NCI-H460 (cell line): ENCODE measurements at places on chromosomes 6 and 20. TPM values are rescaled to one million over a fixed set of nuclear protein-coding genes. Genes with fewer than 3 reads are reported as not detected.

Gene GJA1
- total RNA-seq: 31.8 and 34.1 TPM in 2 replicates

Gene PKIB
- not detected in 2 replicates for total RNA-seq

Gene HLA-DQB1
- 0.17 TPM in 1 of 2 replicates, not detected in the other for total RNA-seq

Gene VSTM2L
- not detected in 2 replicates for total RNA-seq

Gene VGLL2
- not detected in 2 replicates for total RNA-seq

Gene LY6G5B
- total RNA-seq: 1.9 and 2.8 TPM in 2 replicates

DNA sequence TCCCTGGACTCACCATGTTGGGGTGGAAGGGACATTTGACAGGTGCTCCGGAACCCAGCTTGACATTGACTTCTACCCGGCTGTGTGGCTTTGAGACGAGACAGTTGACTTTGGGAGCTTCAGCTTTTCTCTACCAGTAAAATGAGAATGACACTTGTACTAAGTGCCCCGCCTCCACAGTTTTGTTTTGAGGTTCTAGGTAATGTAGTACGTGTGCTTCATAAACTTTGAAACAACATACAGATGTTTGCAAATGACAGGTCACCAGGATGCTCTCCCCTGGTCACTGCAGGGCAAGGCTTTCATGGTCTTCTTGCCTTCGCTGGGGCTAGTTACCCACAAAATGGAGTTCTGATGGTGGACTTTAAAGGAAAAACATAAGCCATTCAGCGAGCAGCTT lies 31.3 kb downstream of the CLIC5 start:
- DNase-seq: no peak

DNA sequence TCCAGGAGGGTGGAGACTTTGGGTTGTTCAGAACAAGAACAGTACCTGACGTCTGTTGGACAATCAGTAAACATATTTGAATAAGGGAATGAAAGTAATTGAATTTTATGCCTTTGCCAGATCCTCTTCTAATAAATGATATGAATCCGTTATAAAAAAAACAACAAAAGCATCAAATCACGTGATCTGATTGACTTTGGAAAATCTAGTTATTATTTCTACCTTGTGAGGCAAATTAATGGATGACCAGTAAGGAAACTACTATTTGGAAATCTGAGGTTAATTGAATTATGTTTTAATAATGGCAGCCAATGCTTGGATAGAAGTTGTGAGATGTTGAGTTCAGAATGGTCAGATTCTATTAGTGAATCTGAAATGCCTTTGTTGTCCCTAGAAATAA lies 399.5 kb downstream of the TFAP2B start:
- DNase-seq: no peak

DNA sequence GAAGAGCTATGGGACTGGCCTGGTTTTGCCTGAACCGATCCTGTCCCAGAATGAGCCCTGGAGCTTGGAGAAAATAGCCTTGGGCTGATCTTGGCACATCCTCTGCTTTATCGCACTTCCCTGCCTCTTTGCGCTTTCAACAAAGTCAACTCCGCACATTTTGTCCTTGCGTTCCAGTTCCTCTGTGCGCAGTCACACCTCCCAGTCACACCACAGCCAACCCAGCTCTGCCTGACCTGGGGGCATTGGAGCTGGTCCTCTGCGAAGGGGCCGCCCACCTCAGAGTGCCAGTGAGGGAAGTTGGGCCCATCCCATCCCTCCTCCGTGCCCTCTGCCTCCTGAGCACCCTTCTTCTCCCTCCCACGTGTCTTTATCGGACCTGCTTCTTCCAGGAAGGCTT lies 16.9 kb upstream of the UQCC2 start:
- no peak for DNase-seq

GRCh38 chr6:43413002-43413401 lies 14.3 kb upstream of the ABCC10 start:
- DNase-seq: no peak

DNA sequence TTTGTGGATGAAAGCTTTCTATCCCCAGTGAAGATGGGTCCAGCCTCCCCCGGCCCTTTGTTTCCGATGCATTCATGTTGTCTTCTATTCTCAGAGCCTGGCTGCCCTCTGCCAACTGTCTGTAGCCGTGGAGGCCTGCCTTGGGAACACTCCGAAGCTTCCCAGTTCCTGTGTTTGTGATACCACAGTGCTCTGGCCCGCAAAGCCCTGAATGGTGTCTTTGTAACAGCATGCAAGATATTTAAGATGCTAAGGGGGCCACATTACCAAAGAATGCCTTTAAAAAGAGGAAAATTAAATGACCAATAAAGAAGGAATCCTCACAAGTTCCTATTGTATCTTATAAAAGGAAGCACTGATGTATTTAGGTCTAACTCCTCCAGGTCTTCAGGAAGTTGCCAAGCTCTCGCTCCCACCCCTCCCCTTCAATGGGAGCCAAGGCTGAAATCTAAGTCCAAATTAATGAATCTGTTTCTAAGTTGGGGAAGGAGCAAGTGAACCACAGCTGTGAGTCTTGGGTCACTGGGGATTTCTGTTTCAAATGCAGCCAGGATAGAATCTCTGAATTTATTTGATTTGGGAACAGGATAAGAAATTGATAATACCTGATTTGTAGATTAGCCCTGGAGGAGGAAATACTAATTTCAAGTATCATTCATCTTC lies 596.1 kb downstream of the QKI start:
- no peak for DNase-seq

DNA sequence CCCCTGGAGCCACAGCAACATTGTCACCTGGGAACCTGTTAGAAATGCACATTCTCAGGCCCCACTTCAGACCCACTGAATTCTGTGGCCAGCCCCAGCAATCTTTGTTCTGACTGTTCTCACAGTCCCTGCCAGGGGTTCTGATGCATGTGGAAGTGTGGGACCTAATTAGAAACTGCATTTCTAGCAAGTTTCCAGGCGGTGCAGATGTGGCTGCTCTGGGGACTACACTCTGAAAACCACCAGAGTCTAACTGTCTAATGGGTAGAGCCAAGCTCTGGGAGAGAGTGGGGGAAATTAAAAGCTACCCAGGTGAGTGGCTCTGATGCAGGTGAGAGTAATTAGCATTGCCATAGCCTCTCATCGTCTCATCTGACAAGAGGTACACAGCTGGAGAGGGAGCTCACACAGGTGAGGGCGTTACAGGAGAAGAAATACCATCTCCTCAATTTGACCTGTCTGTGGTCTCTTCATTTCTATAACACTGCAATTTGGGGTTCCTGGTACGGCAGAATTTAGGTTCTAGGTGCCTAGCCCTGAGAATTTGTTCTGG lies 66.0 kb downstream of the SNX5 start:
- DNase-seq: no peak

- DNase-seq: no peak
Measured at GRCh38 chr20:57682184-57683101, 27.4 kb downstream of the PMEPA1 start.

- no peak for DNase-seq
Measured at GRCh38 chr20:43936104-43936770, 21.6 kb downstream of the TOX2 start.

GRCh38 chr6:24402697-24403500 lies at the start of gene MRS2:
MRS2 (plus strand) TSS chr6:24402936; CDS start chr6:24403047, 111 bp downstream.
- peak; percentile 70 for DNase-seq

GRCh38 chr6:109008537-109009235 lies 86.0 kb downstream of the SESN1 start:
- DNase-seq: no peak

DNA sequence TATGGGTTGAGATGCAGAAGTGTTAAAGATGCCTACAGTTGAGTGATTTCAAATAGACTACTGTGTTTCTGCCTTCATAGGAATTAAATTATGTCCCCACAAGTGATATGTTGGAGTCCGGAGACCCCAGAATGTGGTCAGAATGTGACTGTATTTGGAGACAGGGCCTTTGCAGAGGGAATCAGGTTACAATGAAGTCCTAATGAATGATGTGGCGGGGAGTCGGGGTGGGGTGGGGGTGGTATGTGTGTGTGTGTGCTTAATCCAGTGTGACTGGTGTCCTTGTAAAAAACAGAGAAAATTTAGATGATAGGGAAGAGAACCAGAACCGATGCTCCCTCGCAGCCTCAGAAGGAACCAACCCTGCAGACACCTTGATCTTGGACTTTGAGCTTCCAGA lies 448.2 kb downstream of the QKI start:
- DNase-seq: no peak

DNA sequence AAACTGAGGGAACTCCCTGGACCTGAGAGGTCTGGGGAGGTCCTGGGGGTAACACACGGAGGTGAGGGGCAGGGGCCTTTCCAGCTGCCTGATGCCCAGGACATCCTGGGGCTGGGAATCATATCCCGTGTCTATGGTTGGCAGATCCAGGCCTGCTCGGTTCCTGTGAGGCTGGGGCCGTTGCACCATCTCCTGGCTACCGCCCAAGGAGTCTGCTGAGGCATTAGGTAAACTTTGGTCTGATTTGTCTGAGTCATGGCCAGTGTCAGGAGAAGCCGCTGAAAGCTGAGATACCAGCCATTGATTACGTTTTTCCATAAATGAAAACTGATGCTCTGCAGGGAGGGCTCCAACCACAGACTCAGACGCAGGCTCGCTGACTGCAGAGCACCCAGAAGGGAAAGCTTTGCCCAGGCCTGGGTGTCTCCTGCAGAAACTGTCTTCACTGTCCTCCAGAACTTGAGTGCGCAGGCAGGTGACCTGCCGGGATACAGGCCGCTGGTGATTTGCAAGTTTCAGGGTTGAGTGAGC lies 14.2 kb downstream of the TRAF3IP2 start:
- peak; percentile 93 for DNase-seq

- DNase-seq: no peak
Measured at GRCh38 chr6:134379076-134379475, 61.2 kb upstream of the SGK1 start.

DNA sequence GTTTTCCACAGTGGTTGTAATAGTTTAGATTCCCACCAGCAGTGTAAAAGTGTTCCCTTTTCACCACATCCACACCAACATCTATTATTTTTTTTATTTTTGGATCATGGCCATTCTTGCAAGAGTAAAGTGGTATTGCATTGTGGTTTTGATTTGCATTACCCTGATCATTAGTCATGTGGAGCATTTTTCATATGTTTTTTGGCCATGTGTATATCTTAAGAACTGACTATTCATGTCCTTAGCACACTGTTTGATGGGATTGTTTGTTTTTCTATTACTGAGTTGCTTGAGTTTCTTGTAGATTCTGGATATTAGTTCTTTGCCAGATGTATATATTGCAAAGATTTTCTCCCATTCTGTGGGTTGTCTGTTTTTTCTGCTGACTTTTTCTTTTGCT lies 820.1 kb downstream of the TENT5A start:
- no peak for DNase-seq

- DNase-seq: no peak
Measured at GRCh38 chr20:79565-79964, 7.9 kb upstream of the DEFB125 start.
